ENCODE measurements at places on chromosomes 6 and 20. TPM values are rescaled to one million over a fixed set of nuclear protein-coding genes. Genes with fewer than 3 reads are reported as not detected.

The SLC12A5 gene
- 0.69 TPM for total RNA-seq

- no peak for DNase-seq
Observed at GRCh38 chr6:5767471-5767870, 239.3 kb downstream of the NRN1 start.

- DNase-seq: peak; percentile 39
Observed at GRCh38 chr6:73180763-73181619, 44.3 kb downstream of the KHDC1L start.

The SLC22A2 gene
- total RNA-seq: not detected

DNA sequence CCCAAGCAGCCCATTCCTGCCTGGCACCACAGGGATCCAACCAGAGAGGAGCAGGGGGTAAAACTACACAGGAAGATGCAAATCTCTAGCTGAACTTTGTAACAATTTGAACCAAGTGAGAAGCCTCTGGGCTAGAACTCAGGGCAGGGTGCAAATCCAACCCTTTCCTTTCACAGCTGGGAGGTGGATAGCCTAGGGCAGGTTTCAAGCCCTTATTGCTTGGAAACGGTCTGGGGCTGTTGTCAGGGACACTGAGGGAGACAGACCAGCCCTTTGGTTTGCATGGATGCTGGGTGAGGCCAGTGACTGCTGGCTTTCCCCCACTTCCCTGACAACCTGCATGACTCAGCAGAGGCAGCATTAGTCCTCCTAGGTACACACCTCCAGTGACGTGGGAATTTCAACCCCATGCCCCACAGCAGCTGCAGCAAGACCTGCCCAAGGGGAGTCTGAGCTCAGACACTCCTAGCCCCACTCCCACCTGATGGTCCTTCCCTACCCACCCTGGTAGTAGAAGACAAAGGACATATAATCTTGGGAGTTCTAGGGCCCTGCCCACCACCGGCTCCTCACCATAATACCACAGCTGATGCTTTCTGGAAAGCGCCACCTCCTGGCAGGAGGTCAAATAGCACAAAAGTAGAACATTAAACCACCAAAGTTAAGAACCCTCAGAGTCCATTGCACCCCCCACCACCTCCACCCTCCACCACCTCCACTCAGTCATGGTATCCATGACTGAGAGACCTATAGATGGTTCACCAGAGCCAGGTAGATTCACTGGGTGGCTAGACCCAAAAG is 797.7 kb upstream of the MAN1A1 start:
- DNase-seq: no peak

DNA sequence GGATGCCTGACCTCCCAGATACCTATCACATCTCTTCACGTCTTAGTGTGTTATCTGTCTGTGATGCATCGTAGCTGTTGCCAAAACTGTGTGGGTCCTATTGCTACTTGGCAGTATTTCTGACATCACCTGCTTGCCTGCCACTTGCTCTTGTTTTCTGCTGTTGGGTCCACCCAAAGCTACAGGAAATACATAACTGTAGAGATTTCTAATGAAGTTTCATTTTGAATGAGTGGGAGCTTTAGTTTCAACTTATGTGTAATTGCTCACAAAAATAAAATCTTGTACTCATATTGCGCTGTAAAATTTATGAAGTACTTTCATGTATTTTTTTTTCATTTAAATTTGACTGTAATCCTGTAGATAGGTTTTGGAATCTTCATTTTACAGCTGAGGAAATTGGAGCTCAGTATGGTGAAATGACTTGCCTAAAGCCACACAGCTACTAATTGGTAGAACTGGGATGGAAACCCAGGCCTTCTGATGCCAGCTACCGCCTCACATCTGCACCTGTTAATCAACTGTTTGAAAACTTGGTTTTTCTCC is 113.6 kb upstream of the MAN1A1 start:
- no peak for DNase-seq

DNA sequence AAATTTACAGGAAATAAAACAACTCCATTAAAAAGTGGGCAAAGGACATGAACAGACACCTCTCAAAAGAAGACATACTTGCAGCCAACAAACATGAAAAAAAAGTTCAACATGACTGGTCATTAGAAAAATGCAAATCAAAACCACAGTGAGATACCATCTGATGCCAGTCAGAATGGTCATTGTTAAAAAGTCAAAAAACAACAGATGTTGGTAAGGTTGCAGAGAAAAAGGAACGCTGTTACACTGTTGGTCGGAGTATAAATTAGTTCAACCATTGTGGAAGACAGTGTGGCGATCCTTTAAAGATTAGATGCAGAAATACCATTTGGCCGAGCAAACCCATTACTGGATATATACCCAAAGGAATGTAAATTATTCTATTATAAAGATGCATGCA is 858.0 kb upstream of the FLRT3 start:
- DNase-seq: no peak

GRCh38 chr6:122400462-122401089 is 1.1 kb downstream of the HSF2 start:
- no peak for DNase-seq

DNA sequence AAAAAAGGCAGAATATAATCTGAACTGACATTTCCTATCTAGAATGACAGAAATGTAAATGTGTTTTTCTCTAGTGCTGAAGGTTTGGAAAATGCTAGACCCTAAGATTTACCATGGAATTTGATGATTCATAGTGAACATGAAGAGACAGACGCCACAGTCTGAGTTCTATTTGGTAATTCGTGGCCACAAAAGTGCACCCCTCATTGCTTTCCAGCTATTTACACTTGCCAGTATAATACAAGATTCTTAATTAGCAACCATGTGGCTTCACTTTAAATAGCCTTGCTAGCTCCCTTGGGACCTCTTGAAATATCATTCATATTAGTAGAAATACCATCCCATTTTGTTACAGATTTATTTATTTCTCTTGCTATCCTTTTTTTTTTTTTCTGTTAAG is 636.8 kb downstream of the PRKN start:
- no peak for DNase-seq

The VGLL2 gene
- 0.11 TPM for total RNA-seq

DNA sequence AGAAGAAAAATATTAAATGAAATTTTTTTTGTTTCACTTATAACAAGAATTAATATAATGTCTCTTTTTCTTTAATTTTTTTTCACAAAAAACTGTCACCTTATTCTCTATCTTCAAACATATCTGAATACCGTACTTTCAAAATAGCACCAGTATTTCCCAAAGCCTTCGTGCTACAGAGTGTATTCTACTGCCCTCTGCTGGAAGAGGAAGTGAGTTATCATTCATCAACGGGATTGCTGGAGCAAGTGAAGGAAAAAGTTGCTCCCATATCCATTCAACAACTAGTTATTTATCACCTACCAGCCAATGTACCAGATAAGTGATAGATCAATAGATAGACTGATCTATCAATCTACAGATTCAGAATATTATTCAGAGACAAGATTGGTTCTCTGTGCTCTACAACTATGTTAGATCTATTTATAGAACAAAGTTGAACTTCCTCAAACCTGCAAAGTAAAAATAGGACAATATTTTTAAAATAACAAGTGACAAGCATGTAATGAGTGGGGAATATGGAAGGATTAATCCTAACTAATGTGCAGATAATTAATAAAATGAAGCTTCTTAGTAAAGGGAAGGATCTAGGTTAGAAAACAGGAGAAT is 26.7 kb upstream of the TFAP2B start:
- no peak for DNase-seq

The OR2J3 gene
- not detected for total RNA-seq

DNA sequence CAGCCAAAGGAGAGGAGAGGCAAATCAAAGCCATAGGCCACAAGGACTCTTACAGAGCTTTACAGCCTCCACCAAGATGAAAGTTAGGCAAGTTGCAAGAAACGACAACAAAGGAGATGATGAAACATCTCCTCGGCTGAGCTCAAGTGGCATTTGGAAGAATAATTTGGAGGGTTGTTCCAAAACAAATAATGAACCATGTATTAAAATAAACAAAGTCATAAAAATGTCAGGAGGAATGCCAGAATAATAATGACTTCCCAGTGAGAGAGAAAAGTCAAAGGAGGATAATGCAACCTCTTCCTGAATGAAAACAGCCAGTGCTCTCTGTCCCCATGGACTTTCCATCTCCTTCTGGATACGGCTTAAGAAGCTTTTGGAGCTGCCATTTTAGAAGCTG is 371.4 kb upstream of the ID4 start:
- no peak for DNase-seq

DNA sequence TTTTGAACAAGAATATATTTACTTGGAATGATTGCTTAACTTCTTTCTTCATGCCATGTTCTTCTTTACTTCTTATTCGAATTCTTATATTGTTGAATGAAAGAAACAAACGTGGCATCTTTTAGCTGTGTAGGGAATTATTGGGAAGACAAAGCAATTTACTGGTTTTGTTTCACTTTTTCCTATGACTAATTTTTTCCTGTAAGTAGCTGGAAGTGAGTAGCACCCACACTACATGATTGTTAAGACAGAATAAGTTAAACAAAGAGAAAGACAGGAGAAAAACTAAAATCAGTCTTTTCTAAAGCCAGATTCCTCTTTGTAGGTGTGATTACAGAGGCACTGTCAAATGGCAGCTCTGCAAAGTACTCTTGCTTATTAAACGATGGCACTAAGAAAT is 593.4 kb downstream of the EYS start:
- DNase-seq: no peak

The TMC2 gene
- total RNA-seq: 0.16 TPM

GRCh38 chr6:99341862-99342455 is 7.5 kb downstream of the FAXC start:
- no peak for DNase-seq

- no peak for DNase-seq
Observed at GRCh38 chr20:16216227-16216913, 356.9 kb downstream of the KIF16B start.

The HLA-DRB1 gene
- 10.2 TPM for total RNA-seq

The C6orf120 gene
- 48.2 TPM for total RNA-seq

The TMEM74B gene
- total RNA-seq: 0.53 TPM

DNA sequence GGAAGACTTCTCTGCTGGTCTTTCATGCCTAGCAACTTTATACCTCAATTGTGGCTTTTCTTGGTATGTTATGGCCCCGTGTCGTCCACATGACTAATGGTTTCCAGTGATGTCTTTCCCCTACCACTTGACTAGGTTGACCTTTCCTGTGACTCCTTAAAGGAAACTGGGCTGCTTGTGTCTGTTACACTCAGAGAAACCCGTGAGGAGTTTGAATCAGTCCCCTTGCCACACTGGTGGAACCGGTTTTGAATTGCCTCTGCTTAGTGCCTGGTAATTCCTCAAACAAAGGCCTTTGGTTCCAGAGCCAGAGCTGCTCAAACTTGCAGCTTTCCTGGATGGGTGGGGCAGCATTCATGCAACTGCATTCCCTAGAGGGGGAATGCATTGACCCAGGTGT is 21.9 kb downstream of the ECT2L start:
- DNase-seq: peak; percentile 94

DNA sequence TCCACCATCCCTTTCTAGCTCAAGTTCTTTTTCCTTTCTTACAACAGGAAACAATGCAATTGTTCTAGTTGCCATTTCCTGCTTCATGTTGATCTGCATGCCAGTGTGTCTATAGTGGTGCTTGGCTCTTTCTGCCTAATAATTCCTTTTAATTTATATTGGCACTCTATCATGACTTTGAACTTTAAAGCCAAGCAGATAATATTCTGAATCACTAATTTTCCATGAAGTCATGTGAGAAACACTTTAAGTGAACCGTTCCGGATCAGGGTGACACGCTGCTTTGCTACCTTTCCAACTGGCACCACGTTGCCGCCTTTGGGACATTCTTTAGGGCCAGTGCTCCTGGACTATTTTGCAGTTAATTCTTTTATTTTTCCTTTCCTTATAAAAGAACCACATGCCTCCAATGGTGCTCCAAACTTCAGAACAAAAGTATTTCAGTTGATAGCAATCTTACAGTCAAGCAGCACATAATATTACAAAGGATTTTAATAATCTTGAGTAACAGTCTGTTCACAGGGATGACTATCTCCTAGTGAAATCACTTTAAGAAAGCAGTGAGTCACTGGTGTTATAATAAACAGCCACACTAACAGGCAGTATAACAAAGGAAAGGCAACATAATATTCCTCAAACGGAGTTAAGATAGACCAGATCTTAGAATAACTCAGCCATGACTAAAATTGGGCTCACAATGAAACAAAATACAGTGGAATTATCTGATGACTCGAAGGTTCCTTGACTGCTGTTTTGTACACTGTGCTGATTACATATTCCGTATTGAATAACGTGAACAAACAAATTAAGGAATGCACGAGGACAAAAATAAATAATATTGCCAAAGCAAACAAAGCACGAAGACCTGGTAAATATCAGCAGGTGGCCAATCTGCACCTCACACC is 19.0 kb upstream of the BLOC1S5 start:
- DNase-seq: no peak

DNA sequence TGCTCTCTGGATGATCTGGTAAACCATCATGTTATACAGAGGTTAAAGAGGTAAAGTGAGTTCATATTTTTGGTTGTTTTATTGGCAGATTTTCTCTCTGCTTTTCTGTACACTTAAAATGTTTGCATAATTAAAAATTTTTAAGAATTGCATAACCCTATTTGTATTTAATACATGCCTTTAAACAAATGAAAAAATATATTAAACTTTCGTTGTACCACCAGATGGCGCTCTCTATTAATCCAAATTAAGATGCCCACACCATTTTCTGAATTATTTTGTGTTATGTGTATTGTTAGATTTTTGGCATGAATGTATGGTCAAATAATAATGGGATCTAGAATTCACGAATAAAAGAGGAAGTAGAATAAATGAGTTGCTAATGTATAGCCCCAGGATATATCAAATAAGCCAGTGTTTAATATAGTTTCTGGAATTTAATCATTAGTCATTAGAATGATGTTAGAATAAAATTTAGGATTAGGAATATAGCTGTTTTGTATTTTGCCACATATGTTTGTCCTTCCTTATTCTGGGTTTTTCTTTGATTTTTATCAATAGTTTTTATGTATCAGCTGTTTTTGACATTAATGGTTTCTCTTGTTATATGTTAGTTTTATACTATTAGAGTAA is 38.9 kb downstream of the SMAP1 start:
- DNase-seq: peak; percentile 6

DNA sequence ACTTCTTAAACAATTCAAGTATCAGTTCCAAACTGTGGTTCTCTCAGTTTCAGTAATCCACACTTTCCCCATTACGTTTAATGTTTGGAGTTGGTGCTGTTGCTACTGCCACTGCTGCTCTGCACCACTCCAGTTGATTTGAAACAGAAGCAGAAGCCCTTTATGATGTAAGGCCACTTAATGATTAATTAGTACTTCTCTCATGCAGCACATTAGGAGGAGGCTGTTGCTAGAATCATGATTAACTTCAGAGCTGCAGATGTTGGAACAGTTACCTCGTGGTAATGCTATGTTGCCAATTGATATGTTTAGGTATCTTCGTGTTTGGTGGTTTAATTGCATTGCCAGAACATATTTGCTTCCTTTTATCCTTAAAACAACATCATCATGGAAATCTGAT is 986.2 kb upstream of the CITED2 start:
- no peak for DNase-seq

- no peak for DNase-seq
Observed at GRCh38 chr6:69913361-69913760, 47.0 kb downstream of the COL19A1 start.

The KHDRBS2 gene
- total RNA-seq: 5.2 TPM

All from urinary bladder (tissue), 4 donors.